ENCODE measurements at places on chromosomes 4 and X.

DNA sequence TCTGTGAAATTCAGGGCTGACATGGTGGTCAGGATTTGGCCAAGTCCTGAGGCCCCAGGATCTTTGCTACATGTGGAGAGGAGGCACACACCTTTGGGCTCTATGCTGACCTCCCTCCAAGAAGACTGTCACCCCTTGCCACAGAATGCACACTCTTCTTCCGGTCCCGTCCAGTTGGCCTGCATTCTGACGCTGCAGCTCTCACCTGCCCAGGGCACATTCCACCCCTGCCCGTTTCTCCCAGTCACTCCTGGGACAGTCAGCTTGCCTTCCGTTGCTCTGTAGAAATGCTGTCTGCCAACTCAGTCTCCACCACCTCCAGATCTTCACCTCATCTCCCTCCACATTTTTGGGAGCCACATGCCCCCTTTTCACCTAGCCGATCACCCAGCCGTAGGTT lies 76.7 kb downstream of the SHROOM2 start:
- H3K36me3 ChIP-seq = no peaks in the 10 kb centered on the region
- peaks cover 13% of the 10 kb centered on the region for H3K4me1 ChIP-seq
- H3K27ac ChIP-seq = no peak overlapping the region
- no peak overlapping the region for H3K4me3 ChIP-seq

GRCh38 chr4:26238778-26239679 lies 81.8 kb upstream of the RBPJ start:
- no peak overlapping the region for H3K27ac ChIP-seq
- H3K4me1 ChIP-seq = peaks cover 6% of the 10 kb centered on the region
- peak; percentile 20 for DNase-seq
- H3K4me3 ChIP-seq = no peak overlapping the region

DNA sequence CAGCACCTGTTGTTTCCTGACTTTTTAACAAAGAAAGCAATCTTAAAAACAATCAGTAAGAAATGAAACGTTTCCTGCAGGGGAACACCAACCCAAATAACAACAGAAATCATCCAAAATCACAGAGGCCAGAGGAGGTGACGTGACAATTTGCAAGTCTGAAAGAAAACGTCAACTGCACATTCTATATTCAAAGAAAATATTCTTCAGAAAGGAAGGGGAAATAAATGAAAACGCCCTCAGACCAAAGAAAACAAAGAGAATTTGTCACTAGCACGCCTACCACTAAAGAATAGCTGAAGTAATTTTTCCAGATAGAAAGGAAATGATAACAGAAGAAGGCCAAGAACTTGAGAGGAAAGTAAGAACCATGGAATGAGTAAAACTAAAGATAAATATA lies 74.4 kb downstream of the CASP3 start:
- no peaks in the 10 kb centered on the region for H3K27me3 ChIP-seq
- no peaks in the 10 kb centered on the region for H3K36me3 ChIP-seq
- no peak overlapping the region for H3K4me3 ChIP-seq
- no peak overlapping the region for H3K27ac ChIP-seq
- H3K4me1 ChIP-seq = no peaks in the 10 kb centered on the region

- no peak overlapping the region for H3K4me3 ChIP-seq
- no peak overlapping the region for H3K27ac ChIP-seq
- H3K36me3 ChIP-seq = peaks cover 84% of the 10 kb centered on the region
- DNase-seq = no peak
- H3K27me3 ChIP-seq = no peaks in the 10 kb centered on the region
These were observed 6.9 kb downstream of the CTBP1 start for GRCh38 chr4:1241936-1242505.

DNA sequence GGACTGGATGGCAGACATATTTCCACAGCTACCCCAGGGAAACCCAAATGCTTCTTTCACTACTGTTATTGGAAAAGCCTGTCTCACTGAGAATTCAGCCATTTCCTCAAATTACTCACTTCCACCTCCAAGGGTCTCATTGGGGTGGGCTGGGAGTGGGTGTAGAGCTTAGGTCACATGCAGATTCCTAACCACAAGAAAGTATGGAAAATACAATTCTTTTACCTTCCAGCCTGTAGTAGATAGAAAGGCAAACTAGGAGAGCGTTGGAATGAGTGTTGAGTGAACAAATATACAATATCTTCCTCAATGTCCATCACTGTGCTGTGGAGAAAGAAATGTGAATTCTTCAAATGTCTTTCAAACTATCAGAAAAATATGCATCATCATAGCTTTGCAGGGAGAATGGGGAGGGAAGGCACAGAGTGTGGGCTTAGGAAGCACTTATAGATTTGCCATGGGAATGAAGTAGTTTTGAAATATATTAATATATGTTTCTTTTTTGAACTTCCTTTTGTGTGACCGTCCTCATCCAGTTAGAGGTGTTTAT lies 245.3 kb upstream of the JADE1 start:
- H3K4me1 ChIP-seq = peaks cover 5% of the 10 kb centered on the region
- H3K36me3 ChIP-seq = no peaks in the 10 kb centered on the region
- H3K27ac ChIP-seq = no peak overlapping the region
- no peak overlapping the region for H3K4me3 ChIP-seq

GRCh38 chr4:42284030-42284429 lies 113.3 kb upstream of the SHISA3 start:
- no peak for DNase-seq
- H3K36me3 ChIP-seq = no peaks in the 10 kb centered on the region
- H3K27me3 ChIP-seq = no peaks in the 10 kb centered on the region
- no peak overlapping the region for H3K4me3 ChIP-seq
- H3K4me1 ChIP-seq = no peaks in the 10 kb centered on the region

- no peaks in the 10 kb centered on the region for H3K4me1 ChIP-seq
- H3K36me3 ChIP-seq = no peaks in the 10 kb centered on the region
- H3K27me3 ChIP-seq = no peaks in the 10 kb centered on the region
- DNase-seq = peak; percentile 14
- H3K4me3 ChIP-seq = peak overlapping the region; percentile 84
These were observed 2.2 kb downstream of the TMEM47 start for GRCh38 chrX:34654696-34655490.

- no peak for DNase-seq
- no peak overlapping the region for H3K27ac ChIP-seq
- no peaks in the 10 kb centered on the region for H3K27me3 ChIP-seq
These were observed 121.9 kb downstream of the GLRA3 start for GRCh38 chr4:174707051-174707676.

DNA sequence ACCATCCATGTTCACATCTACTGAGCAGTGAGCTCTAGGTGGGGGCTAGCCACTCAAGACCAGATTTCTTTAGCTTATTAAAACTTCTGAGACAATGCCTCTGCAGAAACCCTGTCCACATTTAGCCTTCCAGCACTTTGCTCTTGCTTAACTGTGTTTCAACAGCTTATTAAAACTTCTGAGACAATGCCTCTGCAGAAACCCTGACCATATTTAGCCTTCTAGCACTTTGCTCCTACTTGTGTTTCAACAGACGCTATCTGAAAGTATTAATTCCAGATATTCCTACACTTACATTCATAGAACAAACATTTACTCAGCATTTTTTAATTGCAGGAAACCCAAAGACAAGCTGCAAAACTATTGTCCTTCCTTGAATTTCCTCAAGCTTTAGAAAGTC lies 91.9 kb downstream of the SEL1L3 start:
- no peaks in the 10 kb centered on the region for H3K27me3 ChIP-seq
- no peaks in the 10 kb centered on the region for H3K36me3 ChIP-seq
- H3K4me3 ChIP-seq = no peak overlapping the region
- no peak overlapping the region for H3K27ac ChIP-seq
- H3K4me1 ChIP-seq = no peaks in the 10 kb centered on the region

DNA sequence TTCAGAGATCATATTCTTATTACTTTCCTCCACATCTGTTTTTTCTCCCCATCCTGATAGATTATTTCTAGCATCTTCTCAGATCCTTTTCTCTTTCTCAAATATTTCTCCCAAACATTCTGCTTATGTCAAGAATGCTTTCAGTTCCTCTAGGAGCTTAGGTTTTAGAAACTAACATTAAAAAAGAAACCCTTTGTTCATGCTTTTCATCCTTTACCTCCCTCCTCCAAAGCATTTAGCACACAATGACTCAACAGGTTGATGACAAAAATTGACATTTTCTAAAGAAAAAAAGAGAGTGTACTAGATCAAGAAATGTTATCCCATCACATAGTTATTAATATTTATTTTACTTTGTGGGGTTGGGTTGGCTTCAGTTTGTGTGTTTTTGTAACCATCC lies 16.5 kb upstream of the ALB start:
- no peaks in the 10 kb centered on the region for H3K4me1 ChIP-seq
- no peak for DNase-seq
- H3K27ac ChIP-seq = no peak overlapping the region

GRCh38 chr4:37909332-37910090 lies 18.6 kb downstream of the TBC1D1 start:
- no peaks in the 10 kb centered on the region for H3K36me3 ChIP-seq
- H3K27me3 ChIP-seq = peaks cover 18% of the 10 kb centered on the region
- no peak for DNase-seq
- H3K27ac ChIP-seq = no peak overlapping the region

GRCh38 chrX:70033348-70034051 lies 16.2 kb downstream of the AWAT2 start:
- no peaks in the 10 kb centered on the region for H3K4me1 ChIP-seq
- H3K36me3 ChIP-seq = no peaks in the 10 kb centered on the region
- no peaks in the 10 kb centered on the region for H3K27me3 ChIP-seq

- no peaks in the 10 kb centered on the region for H3K27me3 ChIP-seq
- DNase-seq = peak; percentile 91
- H3K27ac ChIP-seq = peak overlapping the region; percentile 100
- peak overlapping the region; percentile 89 for H3K4me3 ChIP-seq
- peaks cover 5% of the 10 kb centered on the region for H3K36me3 ChIP-seq
These were observed 2.9 kb upstream of the FAT1 start for GRCh38 chr4:186726426-186727168.

- no peak overlapping the region for H3K27ac ChIP-seq
These were observed 145.1 kb downstream of the APBB2 start for GRCh38 chr4:41069257-41069656.

- H3K4me1 ChIP-seq = no peaks in the 10 kb centered on the region
- no peaks in the 10 kb centered on the region for H3K27me3 ChIP-seq
- peak; percentile 63 for DNase-seq
- H3K36me3 ChIP-seq = no peaks in the 10 kb centered on the region
- H3K27ac ChIP-seq = peak overlapping the region; percentile 57
These were observed 508.6 kb upstream of the EPHA5 start for GRCh38 chr4:66178906-66179305.

DNA sequence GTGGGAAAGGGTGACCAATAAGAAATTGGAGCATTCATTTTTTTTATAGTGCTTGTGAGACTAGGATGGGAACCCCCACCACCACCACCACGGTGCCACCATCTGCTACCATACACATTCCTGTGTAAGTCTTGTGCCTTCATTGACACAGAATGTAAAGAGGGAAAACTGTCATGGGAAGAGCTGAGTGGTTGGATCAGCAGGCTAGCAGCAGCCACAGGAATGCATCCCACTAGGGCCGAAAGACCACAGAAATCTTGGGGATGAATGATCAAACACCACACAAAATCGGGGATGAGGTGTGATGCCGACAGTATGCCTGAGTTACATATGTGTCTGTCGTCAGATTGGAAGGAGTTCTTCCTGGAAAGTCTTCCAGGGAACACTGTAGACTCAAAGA lies 69.2 kb downstream of the SRPX start:
- DNase-seq = peak; percentile 28
- peaks cover 3% of the 10 kb centered on the region for H3K4me1 ChIP-seq
- H3K36me3 ChIP-seq = no peaks in the 10 kb centered on the region
- no peak overlapping the region for H3K27ac ChIP-seq

- peak; percentile 95 for DNase-seq
- H3K4me3 ChIP-seq = no peak overlapping the region
- no peaks in the 10 kb centered on the region for H3K36me3 ChIP-seq
These were observed 268.6 kb upstream of the SLIT2 start for GRCh38 chr4:19983072-19983471.

DNA sequence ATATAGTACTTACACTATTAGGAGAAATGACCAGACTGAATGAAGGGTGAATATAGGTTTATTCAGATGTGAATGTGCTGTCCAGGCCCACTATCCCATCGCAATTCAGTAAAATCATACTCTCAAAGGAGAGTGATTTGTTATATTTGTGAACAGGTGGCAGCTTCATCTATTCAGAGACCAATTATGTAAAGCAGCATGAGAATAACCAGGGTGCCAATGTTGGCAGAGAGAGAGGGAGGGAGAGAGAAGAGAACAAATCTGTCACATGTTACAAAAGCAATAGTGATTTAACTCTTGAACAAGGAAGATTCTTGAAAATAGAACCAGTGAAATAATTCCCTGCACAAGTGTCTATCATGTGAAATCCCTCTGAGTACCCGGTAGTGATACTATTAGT lies 38.9 kb upstream of the TLL1 start:
- no peak for DNase-seq
- no peaks in the 10 kb centered on the region for H3K4me1 ChIP-seq
- no peak overlapping the region for H3K27ac ChIP-seq
- H3K4me3 ChIP-seq = no peak overlapping the region
- no peaks in the 10 kb centered on the region for H3K27me3 ChIP-seq
- H3K36me3 ChIP-seq = no peaks in the 10 kb centered on the region

GRCh38 chr4:184283659-184284335 lies 66.1 kb upstream of the ENPP6 start:
- peaks cover 7% of the 10 kb centered on the region for H3K4me1 ChIP-seq
- H3K4me3 ChIP-seq = no peak overlapping the region
- no peaks in the 10 kb centered on the region for H3K27me3 ChIP-seq
- no peak overlapping the region for H3K27ac ChIP-seq
- no peaks in the 10 kb centered on the region for H3K36me3 ChIP-seq
- DNase-seq = no peak

GRCh38 chrX:39891781-39892180 lies 206.0 kb downstream of the BCOR start:
- H3K27ac ChIP-seq = no peak overlapping the region
- H3K4me1 ChIP-seq = peaks cover 6% of the 10 kb centered on the region
- H3K27me3 ChIP-seq = no peaks in the 10 kb centered on the region
- H3K4me3 ChIP-seq = no peak overlapping the region
- no peaks in the 10 kb centered on the region for H3K36me3 ChIP-seq
- DNase-seq = no peak
